Type B pancreatic cell (in vitro differentiated cells): ENCODE measurements at places on chromosomes 12 and 14. TPM values are rescaled to one million over a fixed set of nuclear protein-coding genes. Genes with fewer than 3 reads are reported as not detected.

GRCh38 chr12:91349476-91349875 is 166.9 kb upstream of the DCN start:
- no peak for DNase-seq

SSPN gene
- 2.9 and 11.3 TPM in 2 replicates for total RNA-seq

- DNase-seq: no peak
Measured at GRCh38 chr12:24921251-24922038, 27.5 kb downstream of the BCAT1 start.

USP5 gene
- 121 and 198 TPM in 2 replicates for total RNA-seq

DNA sequence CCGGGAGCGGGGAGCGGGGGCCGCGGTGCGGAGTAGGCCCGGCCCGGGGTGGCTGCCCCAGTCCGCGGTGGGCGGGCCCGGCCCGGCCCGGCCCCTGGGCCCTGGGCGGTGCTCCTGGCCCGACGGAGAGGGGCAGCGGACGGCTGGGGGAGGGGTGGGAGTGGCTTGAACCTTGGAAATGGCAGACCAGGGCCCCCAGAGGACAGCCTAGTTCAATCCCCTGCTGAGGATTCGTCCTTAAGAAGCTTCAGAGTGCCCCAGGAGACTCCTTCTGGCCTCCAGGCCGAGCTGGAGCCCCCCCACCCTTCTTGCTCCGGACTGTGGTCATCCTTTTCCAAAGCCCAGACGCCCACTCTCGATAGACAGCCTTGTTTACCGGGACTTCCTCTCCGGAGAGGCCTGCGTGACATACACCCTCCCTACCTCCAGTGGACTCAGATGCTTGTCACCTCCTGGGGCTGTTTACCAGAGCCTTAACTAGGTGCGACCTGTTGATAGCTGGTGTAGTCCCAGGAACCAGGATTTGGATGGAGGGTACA is 458 bp downstream of the KHNYN start:
- DNase-seq: no peak

DNA sequence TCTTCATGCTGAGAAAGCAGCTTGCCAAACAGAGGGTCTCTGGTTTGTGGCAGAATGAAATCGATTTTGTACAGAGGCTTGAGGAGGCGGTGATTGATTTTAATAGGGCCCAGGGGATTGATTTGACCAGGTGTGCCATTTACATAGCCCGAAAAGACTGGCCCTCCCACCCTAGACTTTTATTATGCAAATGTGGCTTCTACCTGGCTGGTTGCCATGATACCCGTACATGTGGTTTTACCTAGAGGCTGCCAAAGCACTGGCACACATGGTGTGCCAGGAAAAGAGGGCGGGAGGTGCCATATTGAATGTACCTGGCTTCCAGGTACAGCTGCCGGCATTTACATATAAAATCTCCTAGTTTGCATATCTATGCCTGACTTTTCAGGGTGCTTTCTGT is 18.0 kb upstream of the GUCY2C start:
- no peak for DNase-seq

- DNase-seq: no peak
Measured at GRCh38 chr12:130435331-130435730, 97.6 kb downstream of the PIWIL1 start.

GRCh38 chr12:93002293-93003054 is 73.4 kb upstream of the EEA1 start:
- no peak for DNase-seq

KRT85 gene
- total RNA-seq: not detected in 2 replicates

CCDC175 gene
- total RNA-seq: 0.39 TPM in 1 of 2 replicates, not detected in the other

DNA sequence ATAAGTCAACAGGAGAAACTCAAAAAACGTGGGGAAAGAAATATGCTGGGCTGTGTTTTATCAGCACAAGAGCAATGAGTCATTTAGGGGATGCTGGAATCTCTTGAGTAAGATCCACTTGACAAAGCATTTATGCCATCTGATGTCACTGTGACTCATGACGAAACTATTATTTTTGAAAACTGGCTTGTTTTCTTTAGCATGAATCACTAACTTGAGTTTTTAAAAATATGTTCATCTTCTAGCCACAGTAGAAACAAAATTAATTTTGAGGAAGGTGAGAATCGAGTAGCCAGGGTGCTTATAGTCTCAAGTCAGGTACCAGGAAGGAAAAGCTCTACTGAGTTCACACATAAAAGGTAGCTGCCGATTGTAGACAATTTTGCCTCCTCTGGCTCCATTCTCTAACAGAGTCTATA is 456.2 kb upstream of the MGAT4C start:
- no peak for DNase-seq

GRCh38 chr14:50352584-50352983 is 40.5 kb downstream of the DMAC2L start:
- DNase-seq: no peak

- no peak for DNase-seq
Measured at GRCh38 chr12:12405882-12406281, 49.0 kb downstream of the BORCS5 start.

GRCh38 chr12:2783936-2784600 is 10.7 kb upstream of the FKBP4 start:
- peak; percentile 75 for DNase-seq

GRCh38 chr12:70733385-70733784 is 96.2 kb upstream of the PTPRB start:
- DNase-seq: no peak

LYSET gene
- total RNA-seq: 21.7 and 23.9 TPM in 2 replicates

GRCh38 chr12:42585154-42585840 is 4.2 kb downstream of the PRICKLE1 start:
- DNase-seq: no peak

AICDA gene
- total RNA-seq: 0.21 TPM in 1 of 2 replicates, not detected in the other

NPFF gene
- not detected in 2 replicates for total RNA-seq

DNA sequence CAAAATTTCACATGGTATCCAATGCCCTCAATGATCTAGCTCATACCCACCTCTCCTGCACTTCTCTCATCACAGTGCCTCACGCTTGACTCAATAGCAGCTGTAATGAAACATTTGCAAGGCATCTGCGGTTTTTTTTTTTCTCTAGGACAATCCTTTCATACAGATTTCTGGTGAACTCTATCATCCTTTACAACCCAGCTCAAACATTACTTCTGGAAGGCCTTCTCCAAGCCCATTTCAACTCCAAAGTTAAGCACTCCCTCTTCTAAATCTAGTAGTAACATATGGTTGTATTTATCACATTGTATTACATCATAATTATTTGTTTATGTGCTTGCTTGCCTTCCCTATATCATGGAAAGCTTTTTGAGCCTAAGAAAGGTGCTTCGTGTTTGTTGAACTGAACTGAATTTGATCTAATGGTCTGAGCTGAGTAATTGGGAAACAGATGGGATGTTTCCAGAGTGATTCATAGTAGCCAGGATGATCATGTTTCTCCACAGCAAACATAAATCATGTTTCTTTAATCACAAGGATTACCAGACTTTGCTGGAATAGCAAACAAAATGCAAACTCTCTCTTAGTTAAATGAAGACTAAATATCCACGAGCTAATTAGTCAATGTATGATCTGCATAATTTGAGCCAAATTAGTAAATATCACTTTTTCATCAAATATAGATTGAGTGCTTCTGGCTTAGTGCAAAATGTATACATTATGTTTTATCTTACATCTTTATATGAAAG is 14.3 kb downstream of the CFL2 start:
- no peak for DNase-seq

DNA sequence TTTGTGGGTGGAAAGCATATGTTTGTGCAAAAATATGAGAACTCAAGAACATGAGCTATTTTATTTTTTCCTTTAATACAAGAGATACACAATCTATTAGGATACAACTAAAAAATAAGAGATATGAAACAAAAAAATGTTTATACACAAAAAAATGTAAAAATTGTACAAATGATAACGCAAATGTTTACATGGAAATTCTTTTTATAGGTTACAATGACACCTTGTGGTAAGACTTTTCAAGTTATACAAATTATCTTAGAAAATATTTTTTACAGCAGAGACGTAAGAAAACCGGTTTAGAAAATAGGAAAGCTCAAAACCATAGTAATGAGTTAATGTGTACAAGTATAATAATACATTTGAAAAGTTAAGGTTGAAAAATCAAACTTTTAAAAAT is 25.5 kb downstream of the CEP83 start:
- no peak for DNase-seq

DNA sequence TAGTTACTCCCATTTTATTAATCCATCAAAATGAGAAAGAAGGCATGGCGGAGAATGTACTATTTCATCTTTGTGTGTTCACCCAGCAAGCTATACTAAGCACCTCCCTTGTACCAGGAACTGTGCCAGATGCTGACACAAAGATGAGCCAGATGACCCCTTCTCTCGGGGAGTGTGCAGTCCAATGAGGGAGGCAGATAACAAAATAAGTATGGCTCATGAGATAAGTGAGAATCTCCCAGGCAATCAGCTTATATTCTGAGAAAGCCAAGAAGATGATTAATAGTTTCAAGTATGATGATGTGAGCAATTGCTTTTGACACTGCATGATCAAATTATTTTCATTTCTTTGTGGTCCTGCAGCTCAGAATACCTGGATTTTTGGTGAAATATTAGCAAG is 1.3 kb upstream of the TMEM233 start:
- no peak for DNase-seq

- no peak for DNase-seq
Measured at GRCh38 chr12:92342574-92342973, 196.9 kb upstream of the BTG1 start.

TCL1A gene
- total RNA-seq: not detected in 2 replicates

DNA sequence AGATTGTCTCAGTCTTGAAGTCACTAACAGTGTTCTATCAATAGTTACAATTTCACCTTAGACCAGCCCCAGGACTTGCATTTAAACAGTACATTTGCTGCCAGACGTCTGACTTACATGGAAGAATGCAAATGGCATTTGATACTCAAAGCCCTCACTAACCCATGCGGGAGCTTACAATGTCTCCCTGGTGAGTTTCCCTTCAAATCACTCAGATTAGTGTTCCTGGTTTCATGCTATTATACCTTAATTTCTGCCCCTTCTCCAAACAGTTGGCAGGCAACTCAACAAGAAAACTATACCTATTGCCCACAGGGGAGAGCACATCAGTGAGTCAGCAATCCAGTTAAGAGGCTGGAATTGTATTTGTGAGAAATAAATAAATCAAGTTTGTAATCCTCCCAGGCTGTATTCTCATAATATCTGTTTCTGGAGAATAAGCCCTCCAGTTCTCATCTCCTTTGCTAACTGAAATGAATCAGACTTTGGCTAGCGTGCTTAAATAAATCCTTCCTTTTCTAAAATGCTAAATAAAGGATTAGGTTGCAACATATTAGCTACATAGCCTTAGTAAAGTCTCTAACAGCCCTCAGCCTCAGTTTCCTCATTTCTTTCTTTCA is 23.7 kb downstream of the GSTZ1 start:
- no peak for DNase-seq

- DNase-seq: no peak
Measured at GRCh38 chr12:117367006-117367638, 5.7 kb upstream of the NOS1 start.

DNA sequence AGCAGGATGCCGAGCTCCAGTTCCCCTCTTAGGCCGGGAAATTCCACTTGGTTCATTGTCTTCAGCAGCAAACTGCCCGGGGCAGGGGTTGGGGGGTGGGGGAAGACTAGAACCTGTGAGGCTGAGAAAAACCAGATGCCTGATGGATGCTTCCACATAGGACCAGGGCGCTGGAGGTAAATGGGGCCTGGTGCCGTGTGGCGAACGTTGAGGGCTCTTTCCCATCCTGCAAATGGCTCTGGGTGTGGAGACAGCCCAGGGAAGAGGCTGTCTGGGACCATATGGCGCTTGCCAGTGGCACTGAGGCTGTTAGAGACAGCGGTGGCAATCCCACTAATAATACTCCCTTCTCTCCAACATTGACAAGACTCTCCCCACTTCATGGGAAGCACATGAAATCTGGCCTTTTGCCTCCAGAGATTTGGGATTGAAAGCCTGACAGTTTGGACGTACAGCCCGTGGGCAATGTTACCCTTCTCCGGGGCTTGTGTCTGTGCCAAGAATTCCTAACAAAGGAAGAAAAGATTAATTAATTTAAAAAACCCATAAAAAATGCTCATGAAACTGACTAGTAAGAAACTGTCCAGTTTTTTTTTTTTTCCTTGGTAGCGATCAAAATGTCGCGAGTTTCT is 44.5 kb downstream of the MAP1LC3B2 start:
- DNase-seq: no peak

EEF1AKMT3 gene
- 5.1 and 6.0 TPM in 2 replicates for total RNA-seq

CISTR gene
- not detected in 2 replicates for total RNA-seq

MYF5 gene
- total RNA-seq: not detected in 2 replicates

GRCh38 chr14:32403021-32403420 is 73.9 kb downstream of the AKAP6 start:
- no peak for DNase-seq

DNA sequence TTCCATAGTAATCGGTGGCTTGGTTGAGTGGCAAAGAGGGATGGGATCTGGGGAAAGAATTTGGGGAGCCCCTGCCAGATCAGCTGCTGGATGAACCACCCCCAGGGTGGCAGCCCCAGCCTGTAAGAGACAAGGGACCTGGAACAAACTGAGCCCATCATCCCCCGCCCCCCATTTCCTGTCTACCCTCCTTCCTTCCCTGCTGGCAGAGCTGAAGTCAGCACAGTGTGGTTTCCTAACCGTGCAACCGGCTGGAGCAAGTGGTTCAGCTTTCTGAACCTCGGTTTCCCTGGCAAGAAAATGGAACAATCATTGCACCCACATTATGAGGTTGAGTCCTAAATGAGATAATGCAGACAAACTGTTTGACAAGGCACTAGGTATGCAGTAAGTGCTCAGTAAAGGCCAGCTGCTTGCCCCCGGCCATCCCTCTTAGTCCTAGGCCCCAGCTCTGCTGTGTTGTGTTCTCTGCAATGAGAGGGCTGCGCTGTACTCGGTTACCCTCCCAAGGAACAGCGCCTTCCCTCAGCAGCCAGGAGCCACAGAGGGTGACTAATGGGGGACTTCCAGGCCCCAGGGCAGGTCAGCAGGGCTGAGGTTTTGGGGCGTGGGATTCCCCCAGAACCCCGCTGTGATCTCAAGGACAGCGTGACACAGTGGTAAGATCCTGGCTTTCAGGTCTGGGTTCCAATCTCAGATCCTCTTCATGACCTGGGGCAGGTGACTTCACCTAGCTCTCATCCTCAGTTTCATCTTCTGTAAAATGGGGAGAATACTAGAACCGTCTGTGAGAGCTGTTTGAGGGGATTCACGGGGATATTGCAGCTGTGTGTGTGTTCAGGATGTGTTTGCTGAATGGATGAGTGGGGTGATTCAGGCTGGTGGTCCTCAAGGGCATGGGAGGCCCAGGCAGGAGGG is 16.5 kb downstream of the SELPLG start:
- DNase-seq: no peak

- no peak for DNase-seq
Measured at GRCh38 chr14:61997161-61997560, 234.9 kb downstream of the SNAPC1 start.

DNA sequence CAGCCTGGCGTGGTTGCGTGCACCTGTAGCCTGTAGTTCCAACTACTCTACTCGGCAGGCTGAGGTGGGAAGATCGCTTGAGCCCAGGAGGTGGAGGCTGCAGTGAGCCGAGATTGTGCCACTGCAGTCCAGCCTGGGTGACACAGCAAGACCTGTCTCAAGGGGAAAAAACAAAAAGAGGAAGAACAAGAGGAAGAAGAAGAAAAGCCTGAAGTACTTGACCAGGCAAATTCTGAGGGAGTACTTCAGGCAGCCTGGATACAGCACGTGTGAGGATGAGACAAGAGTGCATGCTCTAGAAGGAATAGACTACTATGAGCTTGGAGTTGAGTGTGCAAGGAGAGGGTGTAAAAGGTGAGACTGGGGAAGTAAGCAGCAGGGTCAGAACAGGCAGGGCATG is 1.8 kb downstream of the GDF3 start:
- DNase-seq: no peak
